ENCODE measurements at places on chromosomes 7 and 10. TPM values are rescaled to one million over a fixed set of nuclear protein-coding genes. Genes with fewer than 3 reads are reported as not detected.
A peak's percentile ranks its signal among the peaks of the same experiment; 100 is the strongest.

Gene MMD2
- not detected for total RNA-seq

Gene SLC18A3
- not detected for total RNA-seq

- no peaks in the 10 kb centered on the region for H3K36me3 ChIP-seq
- no peak overlapping the region for H3K4me3 ChIP-seq
- H3K27me3 ChIP-seq, result no peaks in the 10 kb centered on the region
Measured at GRCh38 chr10:89440226-89441009, 26.1 kb downstream of the IFIT5 start.

DNA sequence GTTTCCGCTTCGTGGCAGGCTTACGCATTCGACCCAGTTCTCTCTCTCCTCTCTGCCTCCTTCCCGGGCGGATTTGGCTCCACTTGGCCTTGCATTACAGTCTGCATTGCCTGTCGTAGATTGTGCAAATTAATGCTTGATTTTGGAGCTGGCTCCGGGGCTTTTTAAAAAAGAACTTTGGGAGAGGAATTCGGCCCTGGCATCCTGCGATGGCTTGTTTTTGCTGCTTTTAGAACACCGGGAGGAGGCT, 767 bp downstream of the EIF4EBP2 start:
- H3K4me1 ChIP-seq, result peaks cover 46% of the 10 kb centered on the region
- peak overlapping the region; percentile 98 for H3K4me3 ChIP-seq
- DNase-seq, result no peak
- no peaks in the 10 kb centered on the region for H3K27me3 ChIP-seq
- no peaks in the 10 kb centered on the region for H3K36me3 ChIP-seq
- peak overlapping the region; percentile 100 for H3K27ac ChIP-seq

DNA sequence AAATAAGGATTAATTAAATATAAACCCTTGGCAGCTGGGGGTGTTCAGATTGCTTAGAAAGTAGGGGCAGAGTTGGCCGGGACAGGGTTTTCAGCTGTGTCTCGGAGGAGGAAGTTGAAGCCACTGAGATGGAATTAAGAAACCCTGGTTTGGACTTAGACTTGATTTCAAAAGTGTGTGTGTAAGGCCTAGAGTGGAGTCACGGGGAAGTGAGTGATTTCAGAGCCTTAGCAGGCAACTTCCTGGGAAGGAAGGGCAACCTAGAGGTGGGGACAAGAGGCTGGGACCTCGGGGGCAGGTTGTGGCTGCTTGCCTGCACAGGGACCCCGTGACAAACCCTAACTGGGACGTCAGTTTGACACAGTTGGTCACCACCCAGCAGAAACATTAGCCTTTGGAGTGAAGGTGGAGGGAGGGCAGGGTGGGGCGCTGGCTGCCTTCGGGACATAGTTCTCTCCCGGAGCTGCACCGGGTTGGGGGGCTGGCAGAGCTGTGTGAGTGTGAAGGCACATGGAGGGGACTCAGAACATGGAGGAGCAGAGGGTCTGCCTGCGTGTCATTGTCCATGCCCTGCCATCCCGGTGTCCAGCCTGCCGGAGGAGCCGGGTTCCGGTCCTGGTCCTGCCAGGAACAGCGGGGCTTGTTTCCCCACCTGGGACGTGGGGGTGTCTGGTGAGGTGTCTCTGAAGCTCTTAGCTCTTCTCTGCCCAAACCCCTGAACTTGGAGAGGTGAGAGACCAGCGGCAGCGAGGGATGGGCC, 1.8 kb downstream of the BRI3 start:
- peaks cover 56% of the 10 kb centered on the region for H3K4me1 ChIP-seq
- peak; percentile 87 for DNase-seq
- H3K27me3 ChIP-seq, result no peaks in the 10 kb centered on the region
- H3K36me3 ChIP-seq, result peaks cover 5% of the 10 kb centered on the region

- no peaks in the 10 kb centered on the region for H3K27me3 ChIP-seq
- H3K27ac ChIP-seq, result no peak overlapping the region
Measured at GRCh38 chr7:147570390-147570789, 1020.2 kb upstream of the C7orf33 start.

DNA sequence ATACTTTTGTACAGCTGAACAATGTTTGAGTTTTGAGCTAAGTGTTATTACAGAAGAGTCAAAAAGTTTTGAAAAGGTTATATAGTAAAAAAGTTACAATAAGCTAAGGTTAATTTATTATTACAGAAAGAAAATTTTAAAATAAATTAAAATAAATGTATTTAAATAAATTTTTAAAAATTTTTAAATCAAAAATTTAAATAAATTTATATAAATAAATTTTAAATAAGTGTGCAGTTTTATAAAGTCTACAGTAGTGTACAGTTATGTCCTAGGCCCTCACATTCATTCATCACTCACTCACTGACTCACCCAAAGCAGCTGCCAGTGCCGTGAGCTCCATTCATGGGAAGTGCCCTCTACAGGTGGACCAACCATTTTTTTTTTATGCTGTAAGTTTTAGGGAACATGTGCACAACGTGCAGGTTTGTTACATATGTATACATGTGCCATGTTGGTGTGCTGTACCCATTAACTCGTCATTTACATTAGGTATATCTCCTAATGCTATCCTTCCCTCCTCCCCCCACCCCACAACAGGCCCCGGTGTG, 462.9 kb upstream of the ZMIZ1 start:
- H3K4me1 ChIP-seq, result no peaks in the 10 kb centered on the region
- H3K27me3 ChIP-seq, result no peaks in the 10 kb centered on the region
- H3K36me3 ChIP-seq, result no peaks in the 10 kb centered on the region
- H3K27ac ChIP-seq, result no peak overlapping the region
- no peak overlapping the region for H3K4me3 ChIP-seq

DNA sequence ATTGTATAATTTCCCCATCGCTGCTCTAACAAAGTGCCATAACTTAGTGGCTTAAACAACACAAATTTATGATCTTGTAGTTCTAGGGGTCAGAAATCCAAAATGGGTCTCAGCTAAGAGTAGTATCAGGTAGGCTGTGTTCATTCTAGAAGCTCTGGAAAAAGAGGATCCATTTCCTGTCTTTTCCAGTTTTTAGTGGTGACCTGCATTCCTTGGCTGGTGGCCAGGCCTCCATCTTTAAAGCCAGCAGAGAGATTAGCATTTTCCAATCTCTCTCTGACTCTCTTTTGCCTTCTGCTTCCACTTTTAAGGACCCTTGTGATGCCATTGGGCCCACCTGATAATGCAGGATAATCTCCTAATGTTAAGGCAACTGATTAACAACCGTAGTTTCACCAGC, 41.0 kb upstream of the C10orf120 start:
- H3K27me3 ChIP-seq, result no peaks in the 10 kb centered on the region
- H3K27ac ChIP-seq, result no peak overlapping the region
- no peak overlapping the region for H3K4me3 ChIP-seq
- no peak for DNase-seq
- H3K36me3 ChIP-seq, result no peaks in the 10 kb centered on the region
- H3K4me1 ChIP-seq, result no peaks in the 10 kb centered on the region

DNA sequence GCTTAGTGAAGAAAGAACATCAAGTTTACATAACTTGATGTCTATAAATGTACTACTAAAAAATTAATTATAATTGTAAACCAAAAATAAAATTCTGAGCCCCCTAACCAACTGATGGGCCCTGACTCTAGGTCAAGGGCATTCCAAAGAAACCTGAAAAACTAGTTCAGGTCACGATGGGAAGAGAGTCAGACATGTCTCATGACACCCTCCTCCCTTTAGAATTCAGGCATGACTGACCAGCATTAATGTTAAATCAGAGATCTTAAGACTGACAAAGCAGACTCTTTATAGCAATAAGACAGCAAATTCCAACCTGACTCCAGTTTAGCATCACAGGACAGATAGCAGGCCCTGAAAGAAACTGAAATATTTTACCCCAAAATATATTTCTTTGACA, 21.6 kb upstream of the OTUD1 start:
- no peaks in the 10 kb centered on the region for H3K27me3 ChIP-seq
- no peak overlapping the region for H3K4me3 ChIP-seq
- no peaks in the 10 kb centered on the region for H3K36me3 ChIP-seq
- no peak overlapping the region for H3K27ac ChIP-seq
- no peak for DNase-seq

GRCh38 chr7:80243425-80243824, 108.8 kb downstream of the GNAI1 start:
- no peaks in the 10 kb centered on the region for H3K4me1 ChIP-seq
- H3K27ac ChIP-seq, result no peak overlapping the region
- no peaks in the 10 kb centered on the region for H3K27me3 ChIP-seq
- H3K36me3 ChIP-seq, result no peaks in the 10 kb centered on the region
- DNase-seq, result no peak

GRCh38 chr7:50204581-50204980, 99.9 kb upstream of the IKZF1 start:
- no peak overlapping the region for H3K27ac ChIP-seq
- DNase-seq, result no peak
- H3K4me1 ChIP-seq, result no peaks in the 10 kb centered on the region
- H3K36me3 ChIP-seq, result no peaks in the 10 kb centered on the region
